GM12891 (cell line): ENCODE measurements at places on chromosomes 11 and 22.

DNA sequence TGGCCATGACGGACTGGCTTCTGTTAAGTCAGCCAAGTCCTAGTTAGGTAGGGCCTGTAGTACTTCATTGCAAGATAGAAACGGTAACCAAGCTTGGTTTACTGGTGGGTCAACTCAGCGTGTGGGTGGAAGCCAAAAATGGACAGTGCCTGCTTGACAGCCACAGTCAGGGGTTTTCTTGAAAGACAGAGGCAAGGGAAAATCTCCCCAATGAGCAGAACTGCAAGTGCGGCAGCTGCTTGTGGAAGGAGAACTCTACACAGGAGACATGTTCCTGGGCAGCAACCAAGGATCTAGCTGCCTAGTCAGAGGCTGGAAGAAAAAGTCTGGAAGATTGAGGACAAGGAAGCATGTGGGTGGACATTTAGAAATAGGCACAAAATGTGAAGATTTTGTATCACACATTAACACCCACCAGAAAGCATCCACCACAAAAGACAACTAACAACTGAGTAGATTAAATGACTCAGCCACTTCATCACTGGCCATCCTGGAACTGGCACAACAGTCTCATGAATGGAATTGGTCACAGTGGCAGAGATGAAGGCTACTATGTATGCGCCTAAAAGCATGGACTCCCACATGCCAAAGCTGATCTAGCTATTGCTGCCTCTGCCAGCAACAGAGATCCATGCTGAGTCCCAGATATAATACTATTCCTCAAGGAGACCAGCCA lies 40.9 kb upstream of the SCUBE2 start:
- DNase-seq, result no peak

GRCh38 chr22:19873960-19874306 lies 19.3 kb upstream of the GNB1L start:
- DNase-seq, result peak; percentile 5

- no peak for DNase-seq
Observed at GRCh38 chr22:17191163-17191784, 28.0 kb downstream of the ADA2 start.

- no peak for DNase-seq
Observed at GRCh38 chr11:115199481-115200069, 304.6 kb downstream of the CADM1 start.

- DNase-seq, result no peak
Observed at GRCh38 chr11:94866231-94866822, 98.2 kb downstream of the AMOTL1 start.

GRCh38 chr11:104967534-104968354 lies 630 bp downstream of the CASP4 start:
- no peak for DNase-seq

GRCh38 chr22:49647627-49648026 lies 180.0 kb downstream of the BRD1 start:
- DNase-seq, result no peak

DNA sequence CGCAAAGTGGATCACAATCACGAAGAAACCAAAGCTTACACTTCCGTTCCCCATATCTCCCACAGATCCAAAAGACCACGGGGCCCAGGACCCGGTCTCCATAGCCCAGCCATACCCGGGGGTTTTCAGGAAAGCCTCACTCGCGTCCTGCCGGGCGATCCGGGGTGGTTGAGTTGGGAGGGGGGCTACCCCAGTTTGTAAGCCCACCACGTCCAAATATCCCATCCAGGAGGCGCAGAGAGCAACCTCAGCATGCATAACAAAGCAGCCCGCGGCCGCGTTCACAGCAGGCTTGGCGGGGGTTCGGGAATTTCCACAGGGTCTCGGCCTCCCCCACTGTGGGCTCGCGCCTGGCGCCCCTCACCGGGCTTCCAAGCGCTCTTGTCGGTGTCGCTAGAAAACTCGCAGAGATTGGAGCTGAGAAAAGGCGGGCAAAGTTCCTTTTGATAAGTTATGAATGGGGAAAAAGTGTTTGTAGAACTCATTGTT lies 9.5 kb downstream of the SDF2L1 start:
- DNase-seq, result no peak

DNA sequence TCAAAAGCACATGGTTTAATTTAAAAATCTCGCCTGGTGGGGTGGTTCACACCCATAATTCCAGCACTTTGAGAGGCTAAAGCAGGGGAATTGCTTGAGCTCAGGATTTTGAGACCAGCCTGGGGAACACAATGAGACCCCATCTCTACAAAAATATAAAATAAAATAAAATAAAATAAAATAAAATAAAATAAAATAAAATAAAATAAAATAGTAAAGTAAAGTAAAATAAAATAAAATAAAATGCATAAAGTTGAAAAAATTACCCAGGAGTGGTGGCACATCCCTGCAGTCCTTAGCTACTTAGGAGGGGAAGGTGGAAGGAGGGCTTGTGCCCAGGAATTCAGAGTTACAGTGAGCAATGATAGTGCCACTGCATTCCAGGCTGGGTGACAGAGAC lies 88.7 kb upstream of the MS4A8 start:
- DNase-seq, result no peak

- DNase-seq, result no peak
Observed at GRCh38 chr11:115912484-115912945, 408.3 kb upstream of the CADM1 start.

GRCh38 chr11:131602431-131602830 lies 232.0 kb downstream of the NTM start:
- no peak for DNase-seq

DNA sequence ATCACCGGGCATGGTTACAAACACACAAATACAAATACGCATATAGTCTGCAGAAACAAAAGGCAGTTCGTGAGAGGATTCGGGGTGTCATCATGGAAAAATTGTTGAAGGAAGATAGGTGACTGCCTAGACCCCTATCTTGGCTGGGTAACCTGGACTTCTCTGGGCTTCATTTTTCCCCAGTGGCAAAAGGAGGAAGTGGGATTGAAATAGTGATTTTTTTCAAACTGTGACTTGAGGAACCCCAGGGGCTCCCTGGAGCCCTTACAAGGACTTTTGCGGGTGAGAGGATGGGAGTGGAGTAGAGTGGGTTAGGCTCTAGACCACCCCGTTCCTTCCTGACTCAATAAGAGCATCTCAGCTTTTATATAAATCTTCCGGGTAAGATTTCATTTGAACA lies 1.0 kb upstream of the ELF5 start:
- no peak for DNase-seq

GRCh38 chr11:130426837-130427341 lies 1.5 kb downstream of the ADAMTS8 start:
- DNase-seq, result no peak

GRCh38 chr11:106619320-106619990 lies 398.8 kb downstream of the GUCY1A2 start:
- DNase-seq, result no peak

DNA sequence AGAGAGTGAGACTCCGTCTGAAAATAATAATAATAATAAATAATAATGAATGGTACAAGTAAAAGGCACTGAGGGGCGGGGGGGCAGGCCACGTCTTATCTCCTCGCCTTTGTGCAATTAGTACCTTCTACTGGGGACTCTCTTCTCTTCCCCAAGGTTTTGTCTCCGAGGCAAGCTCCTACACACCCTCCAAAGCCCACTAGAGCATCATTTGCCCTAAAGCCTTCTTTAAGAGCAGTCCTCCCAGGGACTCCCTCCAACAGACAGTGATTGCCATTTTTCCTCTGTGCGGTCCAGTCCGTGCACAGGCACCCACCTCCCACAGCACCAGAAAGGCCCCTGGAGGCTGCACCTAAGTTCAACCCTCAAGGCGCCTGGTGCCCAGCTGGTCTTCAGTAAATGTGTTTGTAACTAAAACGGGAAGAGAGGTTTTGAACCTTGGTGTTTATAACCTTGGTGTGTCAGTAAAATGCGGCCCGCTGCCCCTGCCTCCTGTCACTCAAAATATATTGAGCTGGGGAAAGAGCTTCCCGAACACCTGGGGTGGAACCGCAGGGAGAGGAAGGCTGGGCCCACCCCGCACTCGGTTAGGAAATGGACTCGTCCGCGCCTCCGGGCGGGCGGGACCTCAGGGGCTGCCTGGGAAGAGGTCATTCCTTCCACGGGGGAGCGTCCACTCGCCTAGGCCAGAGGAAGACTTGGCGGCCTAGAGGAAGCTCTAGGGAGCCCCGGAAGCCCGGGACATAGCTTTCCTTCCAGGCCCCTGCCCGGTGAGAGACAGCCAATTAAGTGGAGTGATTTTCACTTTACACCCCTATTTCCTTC lies 4.7 kb upstream of the KDELR3 start:
- no peak for DNase-seq

- DNase-seq, result no peak
Observed at GRCh38 chr22:32801537-32802236, at the start of gene TIMP3. Gene TIMP3, plus strand, starts transcription at chr22:32801705. Its CDS starts 297 bp downstream, at chr22:32802002.

- DNase-seq, result no peak
Observed at GRCh38 chr11:84290647-84291046, 1004.5 kb upstream of the CCDC90B start.

DNA sequence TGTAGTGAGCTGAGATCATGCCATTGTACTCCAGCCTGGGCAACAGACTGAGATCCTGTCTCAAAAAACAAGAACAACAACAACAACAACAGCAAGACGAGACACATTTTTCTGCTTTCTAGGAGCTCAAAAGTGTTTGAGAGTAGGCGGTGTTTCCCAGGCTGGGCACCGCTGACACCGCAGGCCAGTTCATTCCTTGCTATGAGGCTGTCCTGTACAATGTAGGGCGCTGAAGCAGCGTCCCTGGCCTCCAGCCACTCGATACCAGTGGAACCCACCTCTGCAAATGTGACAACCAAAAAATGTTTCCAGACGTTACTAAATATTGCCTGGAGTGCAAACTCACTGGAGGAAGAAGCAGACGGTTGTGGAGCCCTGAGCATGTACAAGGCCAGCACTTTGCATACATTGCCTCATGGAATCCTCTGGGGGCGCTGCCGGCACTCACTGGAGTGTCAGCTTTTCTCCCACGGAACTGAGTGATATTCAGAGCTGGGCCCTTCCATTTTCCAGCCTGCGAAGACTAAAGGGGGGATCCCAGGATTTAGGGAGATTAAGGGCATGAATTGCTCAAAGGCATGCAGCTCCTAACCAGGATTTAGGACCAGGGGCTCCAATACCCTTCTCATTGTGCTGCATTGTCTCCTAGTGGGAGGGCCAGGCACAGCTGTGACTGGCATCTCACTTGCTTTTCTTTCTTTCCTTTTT lies 5.8 kb upstream of the MIEF1 start:
- DNase-seq, result no peak

DNA sequence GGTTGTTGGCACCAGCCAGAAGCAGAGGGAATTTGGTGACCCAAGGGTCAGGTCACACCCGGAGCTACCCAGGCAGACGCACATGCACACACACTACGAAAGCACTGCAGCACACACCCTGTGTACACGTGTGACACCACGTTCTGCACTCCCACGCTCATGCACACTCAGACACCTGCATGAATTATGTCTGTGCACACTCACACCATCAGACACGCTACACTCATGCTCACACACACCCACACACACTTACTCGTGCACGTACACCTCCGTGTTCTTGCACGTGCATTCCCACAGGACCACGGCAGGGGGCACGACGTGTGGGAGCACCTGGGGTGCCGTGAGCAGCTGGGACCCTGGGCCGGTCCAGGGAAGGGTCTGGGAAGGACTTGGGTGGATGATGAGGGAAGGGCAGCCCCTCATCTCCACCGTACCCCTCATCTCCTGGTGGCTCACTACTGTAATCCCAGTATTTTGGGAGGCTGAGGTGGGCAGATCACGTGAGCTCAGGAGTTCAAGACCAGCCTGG lies 20.8 kb upstream of the GAL start:
- no peak for DNase-seq

GRCh38 chr11:127631974-127632373 lies 631.4 kb upstream of the KIRREL3 start:
- DNase-seq, result no peak
